ENCODE measurements at places on chromosomes 5 and 9.

- no peak for DNase-seq
Measured at GRCh38 chr5:123844873-123845272, 332.9 kb downstream of the CSNK1G3 start.

DNA sequence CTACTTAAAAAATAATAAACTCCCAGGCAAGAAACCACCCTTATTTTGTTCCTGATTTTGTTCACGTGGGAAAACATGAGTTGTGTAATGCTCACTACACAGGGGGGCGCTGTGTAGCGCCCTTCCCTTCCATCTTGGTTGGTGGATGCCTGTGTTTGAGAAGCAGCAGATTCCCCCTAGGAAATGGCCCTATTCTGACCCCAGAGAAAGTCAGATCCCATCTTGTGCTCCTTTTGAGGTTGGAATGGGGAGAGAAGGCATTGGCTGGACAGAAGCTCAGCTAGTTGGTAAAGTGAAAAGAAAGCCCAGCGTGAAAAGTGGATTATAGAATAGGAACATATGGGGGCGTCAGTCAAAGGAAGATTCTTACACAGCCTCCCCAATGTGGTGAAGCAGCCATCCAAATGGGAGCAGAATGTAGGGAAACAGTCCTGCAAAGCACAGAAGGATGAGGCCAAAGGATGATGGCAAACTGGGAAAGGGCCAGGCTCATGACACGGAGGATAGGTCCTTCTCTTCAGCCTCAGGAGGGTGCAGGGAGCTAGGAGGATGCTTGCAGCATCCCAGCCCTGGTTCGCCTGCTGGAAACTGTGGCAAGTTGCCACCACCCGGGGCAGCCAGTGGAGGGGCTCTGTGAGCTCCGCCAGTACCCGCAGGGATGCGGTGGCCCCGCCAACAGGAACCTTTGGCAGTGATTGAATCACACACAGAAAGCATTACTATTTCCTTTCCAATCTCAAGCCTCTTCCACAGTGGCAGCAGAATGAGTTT is 314.2 kb upstream of the DAP start:
- DNase-seq = no peak

- DNase-seq = no peak
Measured at GRCh38 chr5:119468286-119468685, 16.0 kb downstream of the HSD17B4 start.

DNA sequence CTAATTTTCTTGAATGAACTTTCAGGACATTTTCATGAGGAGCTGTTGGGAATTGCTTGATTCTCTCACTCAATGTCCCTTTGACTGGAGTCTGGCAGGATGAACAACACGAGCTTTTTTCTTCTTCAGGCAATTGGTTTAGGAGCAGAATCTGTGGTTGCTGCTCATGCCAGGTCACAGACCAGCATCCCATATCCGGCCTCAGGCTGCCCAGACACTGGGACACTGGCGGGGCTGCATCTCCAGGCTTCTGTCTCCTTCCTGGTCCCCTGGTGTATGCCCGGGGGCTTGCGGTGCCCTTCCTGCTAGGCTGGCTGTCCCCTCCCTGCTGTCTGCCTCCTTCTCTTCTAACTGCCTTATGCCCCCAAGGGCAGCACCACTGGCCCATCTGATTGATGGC is 311.5 kb upstream of the DAP start:
- DNase-seq = no peak

DNA sequence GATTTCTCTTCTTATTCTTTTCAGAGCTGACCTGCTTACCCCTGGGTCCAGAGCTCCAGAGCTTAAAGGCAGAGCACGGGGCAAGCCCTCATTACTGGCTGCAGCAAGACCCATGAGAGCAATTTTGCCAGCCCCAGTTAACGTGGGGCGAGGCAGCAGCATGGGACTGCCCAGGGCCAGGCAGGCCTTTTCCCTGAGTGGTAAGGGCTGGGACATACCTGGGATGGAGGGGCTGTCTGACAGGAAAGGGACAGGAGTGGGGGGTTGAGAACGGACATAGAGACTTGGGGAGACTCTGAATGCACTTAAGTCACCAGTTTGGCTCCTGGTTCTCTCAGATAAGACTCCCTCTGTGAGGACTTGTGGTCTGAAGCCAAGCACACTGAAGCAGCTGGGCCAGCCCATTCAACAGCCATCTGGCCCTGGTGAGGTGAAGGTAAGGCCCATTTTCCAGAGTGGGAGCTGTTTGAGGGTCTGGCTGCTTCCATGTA is 26.2 kb downstream of the HMGXB3 start:
- no peak for DNase-seq

DNA sequence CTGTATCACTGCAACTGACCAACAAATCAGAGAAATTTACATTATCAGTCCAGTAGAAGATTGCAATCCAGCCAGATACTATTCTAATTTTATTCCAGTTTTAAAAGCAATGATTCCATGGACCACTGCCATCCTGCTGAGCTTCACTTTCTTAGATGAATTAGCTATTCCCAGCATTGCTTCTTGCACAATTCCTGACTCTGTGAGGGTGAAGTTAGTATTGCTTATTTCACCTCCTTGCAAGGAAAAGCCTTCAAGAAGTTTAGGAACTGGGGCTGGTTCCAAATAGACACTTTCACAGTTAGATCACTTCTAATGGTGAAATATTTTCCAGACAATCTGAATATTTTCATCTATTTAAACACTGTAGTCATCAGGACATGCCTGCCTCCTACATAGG is 338.6 kb upstream of the TNC start:
- DNase-seq = no peak

DNA sequence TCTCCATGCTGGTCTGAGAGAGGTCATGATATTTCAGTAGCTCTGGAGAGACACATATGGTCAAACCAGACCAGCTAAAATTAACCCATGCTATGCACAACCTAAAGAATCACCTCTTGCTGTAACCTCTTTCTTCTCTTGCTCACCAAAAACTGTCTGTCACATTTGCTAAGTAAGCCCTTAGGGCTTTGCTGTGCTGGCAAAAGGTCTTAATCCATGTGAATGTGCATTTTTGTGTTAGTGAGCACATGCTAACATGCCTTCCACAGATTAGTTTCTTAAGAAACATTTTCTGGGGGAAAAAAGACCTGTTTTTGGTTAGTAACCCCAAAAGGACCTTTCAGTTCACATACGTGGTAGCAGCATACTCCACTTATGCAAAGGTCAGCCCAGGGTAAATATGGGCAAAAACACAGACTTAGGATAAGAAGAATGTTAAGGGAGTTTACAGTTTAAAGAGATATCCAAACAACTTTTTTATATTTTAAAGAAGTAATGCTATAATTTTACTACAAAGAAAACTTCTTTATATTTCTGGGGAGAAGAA is 124.2 kb upstream of the CCDC152 start:
- DNase-seq = no peak

DNA sequence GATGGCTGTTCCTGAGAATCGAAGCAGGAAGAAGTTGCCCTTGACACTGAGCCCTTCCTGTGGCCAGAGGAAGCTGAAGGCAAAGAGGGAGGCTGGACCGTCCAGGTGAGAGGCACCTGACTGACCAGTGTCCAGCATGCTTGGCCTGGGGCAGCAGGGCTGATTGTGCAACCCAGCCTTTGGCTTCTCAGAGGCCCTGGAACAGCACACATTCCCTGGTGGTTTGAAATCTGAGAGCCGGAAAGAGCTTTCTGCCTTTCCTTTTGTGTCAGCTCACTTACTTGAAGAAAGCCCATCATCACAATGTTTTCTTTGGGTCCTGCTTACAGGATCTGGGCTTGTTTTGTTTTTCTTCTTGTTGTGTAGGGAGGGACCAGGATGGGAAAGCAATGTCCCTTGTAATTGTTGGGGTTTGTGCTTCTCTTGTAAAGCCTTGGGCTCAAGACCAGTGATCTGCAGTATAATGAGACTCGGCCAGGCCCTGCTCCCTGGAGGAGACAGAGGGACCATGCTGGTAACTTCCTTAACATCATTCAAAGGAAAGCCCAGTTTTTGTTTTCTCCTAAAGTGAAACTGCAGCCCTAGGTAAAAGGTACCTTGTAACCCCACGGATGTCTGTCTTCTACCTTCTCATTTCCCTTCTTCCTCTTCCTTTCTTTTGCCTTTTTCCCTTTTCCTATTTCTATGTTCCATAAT is 213.7 kb downstream of the NXNL2 start:
- DNase-seq = no peak

GRCh38 chr9:29976981-29977380 is 2403.7 kb upstream of the C9orf72 start:
- no peak for DNase-seq

GRCh38 chr5:40492056-40492455 is 187.7 kb upstream of the PTGER4 start:
- DNase-seq = no peak

DNA sequence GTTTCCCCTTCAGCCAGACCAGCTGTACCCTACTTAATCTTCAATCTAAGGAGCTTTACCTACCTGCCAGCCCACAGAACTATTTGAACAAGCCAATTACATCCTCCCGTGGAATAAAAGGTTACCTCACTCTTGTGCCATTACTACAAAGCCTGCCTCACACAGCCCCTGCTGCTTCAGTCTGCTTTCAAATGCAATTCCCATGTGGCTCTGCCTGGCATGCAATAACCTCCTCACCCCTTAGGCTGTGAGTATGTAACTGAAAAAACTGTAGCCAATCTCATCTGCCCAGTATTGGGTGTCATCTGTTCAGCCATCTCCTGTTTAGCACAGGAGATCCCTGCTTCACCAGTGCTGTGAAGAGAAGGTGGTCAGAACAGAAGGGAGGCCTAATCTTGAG is 6.1 kb upstream of the GCNT1 start:
- no peak for DNase-seq

GRCh38 chr9:16446636-16447035 is 423.8 kb downstream of the BNC2 start:
- DNase-seq = no peak

DNA sequence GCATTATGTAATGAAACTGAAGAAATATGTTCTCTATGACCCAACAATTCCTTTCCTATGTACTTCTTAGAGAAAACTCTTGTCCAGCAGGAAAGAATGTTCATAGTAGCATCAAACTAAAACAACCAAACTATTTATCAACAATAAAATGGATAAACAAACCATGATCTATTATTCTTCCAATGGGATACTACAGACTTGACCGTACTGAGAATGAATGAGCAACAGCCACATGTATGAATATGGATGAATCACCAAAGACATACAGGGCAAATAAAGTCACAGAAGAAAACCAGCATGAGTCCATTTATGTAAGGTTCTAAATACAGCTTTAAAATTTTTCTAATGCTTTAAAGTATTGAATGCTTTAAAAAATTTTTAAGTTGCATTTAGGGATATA is 73.6 kb upstream of the SUSD1 start:
- no peak for DNase-seq

DNA sequence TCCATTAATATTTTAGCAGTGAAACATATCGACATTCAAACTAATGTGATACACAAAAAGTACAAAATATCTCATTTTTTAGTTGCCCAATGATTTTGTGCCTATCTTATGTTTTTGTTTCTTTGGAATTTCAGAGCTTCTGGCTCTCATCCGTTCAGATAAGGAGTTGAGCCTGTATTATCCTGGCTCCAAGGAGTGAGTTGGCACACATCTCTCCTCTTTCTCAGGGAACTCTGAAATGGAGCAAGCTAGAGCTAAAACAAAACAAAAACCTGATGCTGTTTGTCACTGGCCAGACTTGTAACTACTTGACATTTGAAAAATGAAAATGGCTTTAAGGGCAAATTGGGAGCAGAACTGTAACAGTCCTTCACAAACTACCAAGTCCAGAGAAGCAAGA is 131.3 kb upstream of the SLC28A3 start:
- no peak for DNase-seq

DNA sequence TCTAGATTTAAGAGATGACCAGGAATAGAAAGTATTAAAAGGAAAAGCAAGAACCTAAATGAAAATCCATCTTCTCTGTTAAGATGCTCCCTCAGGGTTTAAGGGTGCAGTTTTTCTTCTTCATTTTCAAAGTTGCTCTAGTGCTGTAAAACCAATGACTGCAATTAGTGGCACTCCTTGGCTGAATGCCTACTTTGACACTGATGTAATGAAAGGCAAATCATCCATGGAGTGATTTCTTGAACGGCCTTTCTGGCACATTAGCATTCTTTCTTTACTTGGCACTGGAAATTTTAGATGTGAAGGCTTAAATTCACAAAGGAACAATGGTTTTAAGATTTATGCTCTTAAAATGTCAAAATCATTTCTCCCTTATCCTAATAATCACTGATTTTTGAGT is 19.3 kb upstream of the ISCA1 start:
- DNase-seq = no peak

- no peak for DNase-seq
Measured at GRCh38 chr9:21141427-21141882, at the start of gene IFNW1. TSS of gene IFNW1 (minus strand) at chr9:21141832. CDS start at chr9:21141570, 262 bp downstream.

- no peak for DNase-seq
Measured at GRCh38 chr9:131348631-131349521, 45.0 kb upstream of the PRRC2B start.

DNA sequence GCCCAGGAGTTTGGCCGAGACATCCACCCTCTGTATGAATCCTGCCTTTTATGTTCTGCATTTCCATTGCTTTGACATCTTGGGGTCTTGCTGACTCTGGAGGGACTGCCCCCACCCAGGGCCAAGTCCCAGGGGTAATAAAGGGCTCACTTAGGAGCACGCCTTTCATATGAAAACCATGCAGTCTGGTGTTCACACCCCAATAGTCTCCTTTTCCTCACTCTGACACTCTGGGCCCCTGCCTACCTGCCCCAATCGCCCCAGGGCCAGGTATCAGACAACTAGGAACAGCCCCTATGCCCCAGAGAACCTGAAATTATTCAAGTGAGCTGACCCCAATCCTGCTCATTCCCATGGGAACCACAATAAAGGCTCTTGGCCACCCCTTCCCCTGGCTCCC is 33.1 kb upstream of the RAPGEF1 start:
- no peak for DNase-seq

DNA sequence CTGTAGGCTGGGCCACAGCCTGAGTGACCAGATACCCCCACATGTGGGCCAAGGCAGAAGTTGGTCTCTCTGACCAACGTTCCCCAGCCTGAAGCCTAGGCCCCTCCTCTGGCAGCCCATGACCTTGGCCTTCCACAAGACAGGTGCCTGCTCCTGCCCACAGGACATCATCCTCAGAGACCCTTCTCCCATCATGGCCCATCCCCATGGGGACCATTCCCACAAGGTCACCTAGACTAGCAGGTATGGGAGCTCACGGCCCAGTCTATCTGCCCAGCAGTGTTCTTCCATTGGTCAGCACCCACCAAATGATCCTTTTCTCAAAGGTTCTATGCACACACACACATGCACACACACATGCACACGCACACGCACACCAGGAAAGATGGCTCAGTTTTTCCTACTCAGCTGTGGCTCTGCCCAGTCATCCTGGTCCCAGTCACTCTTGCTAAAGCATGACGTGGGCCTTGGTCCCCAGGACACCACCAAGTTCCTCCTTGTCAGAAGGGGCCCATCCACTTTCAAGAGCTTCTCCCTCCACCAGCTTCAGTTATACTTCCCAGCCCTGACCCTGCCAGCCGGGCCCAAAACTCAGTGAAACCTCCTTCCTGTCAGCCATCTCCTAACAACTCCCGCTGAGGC is 65.4 kb downstream of the PAX5 start:
- DNase-seq = no peak

GRCh38 chr9:132947756-132948155 is 3.3 kb upstream of the TSC1 start:
- no peak for DNase-seq
